ENCODE measurements at places on chromosomes 12 and 14.

DNA sequence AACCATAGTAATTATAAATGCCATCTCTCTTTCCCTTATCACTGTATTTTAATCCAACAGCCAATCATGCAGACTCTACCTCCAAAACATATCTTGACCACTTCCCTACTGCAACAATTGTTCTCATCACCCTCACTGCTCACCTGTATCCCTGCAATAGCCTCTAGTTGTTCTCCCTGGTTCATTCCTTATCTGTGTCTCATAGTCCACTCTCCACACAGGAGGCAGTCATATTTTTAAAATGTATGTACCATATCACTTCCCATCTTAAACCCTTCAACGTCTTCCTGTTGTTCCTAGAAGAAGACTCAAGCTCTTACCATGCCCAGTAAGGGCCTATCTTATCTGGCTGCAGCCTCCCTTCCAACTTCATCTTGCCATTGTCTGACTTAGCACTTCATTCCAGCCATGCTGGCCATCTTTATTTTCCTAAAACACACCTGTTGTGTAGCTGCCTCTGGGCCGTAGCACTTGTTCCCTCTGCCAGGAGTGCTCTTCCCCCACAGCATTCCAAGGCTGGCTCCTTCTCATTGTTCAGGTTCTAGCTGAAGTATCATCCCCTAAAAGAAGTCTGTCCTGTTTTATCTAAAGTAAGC is 27.8 kb upstream of the BHLHE41 start:
- DNase-seq = no peak

DNA sequence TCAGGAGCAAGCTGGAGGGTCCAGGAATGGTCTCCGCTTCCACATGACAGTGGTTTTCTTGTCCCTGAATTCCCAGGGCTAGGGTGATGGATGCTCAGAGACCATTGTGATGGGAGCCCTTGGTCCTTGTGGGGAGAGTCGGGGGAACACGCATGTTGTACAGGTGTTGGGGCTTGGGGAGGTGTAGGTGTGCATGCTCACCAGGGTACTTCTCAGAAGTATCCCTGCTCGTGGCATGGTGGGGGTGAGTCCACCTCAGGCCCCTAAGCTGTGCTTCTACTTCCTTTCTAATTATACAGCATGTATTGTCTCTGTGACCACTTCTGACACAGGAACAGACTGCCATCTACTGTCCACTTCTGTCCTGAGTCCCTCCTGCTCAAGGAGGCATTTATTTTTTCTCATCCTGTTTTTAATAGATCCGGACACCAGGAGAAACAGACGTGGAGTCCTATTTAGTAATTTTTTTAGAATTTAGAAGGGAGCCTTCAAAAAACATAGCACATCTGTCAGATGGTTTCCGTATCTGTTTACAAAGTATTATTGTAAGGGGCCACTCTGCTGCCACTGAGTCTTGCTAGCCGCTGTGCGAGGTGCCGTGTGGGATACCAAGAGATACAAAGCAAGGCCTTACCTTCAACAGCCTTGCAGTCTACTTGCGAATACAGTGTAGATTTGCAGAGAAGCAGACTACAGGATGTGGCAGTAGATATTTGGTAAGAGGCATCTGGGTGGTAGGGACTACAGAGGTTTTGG is 10.5 kb downstream of the NTF3 start:
- DNase-seq = no peak

DNA sequence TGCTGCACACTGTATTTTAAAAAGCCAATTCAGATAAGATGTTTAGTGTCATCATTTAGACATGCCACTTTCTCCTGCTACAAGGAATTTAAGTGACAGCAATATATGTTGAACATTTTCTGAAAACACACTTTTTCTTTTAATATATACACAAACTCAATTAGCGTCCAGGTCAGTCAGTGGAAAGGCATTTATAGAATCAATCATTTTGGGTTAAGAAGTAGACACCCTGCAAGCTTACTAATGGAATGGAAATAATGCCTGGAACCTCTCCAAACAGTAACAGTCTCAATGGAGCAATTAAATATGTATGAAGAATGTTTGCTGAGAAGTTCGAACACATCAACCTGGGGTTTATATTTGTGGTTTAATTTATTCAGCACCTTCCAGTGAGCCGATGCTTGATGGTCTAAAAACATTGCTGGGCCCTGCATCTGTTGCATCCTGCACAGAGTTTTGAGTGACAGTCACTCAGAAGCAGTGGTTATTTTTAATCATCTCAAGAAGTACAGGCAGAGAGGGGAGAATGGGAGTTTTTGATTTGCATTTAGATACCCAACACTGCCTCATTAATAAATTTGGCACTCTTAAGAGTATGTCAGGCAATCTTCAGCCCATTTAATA is 410.7 kb downstream of the TMEM117 start:
- no peak for DNase-seq

- no peak for DNase-seq
These were observed 108.8 kb downstream of the RBM19 start for GRCh38 chr12:113857371-113857770.

GRCh38 chr12:25896981-25897380 is 61.5 kb upstream of the RASSF8 start:
- DNase-seq = no peak

DNA sequence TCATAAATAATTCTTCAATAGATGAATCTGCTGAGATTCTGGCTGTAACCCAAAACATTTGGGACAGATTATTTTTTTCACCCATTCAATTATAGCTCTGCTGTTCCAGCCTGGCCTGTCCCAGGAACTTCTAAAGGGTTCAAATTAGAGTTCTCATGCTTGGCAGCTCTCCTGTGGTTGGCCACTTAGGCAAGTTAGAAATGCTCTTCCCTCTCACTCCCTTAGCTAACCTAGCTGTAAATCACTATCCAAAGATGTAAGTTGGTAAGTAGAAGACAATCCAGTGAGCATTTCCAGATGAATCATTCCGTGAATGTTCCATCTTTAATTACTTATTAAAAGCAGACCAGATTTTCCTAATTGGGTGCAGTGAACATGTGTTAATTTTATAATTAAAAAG is 760.4 kb upstream of the TBX3 start:
- no peak for DNase-seq

- peak; percentile 36 for DNase-seq
These were observed 11.8 kb downstream of the PDE1B start for GRCh38 chr12:54561164-54561563.

DNA sequence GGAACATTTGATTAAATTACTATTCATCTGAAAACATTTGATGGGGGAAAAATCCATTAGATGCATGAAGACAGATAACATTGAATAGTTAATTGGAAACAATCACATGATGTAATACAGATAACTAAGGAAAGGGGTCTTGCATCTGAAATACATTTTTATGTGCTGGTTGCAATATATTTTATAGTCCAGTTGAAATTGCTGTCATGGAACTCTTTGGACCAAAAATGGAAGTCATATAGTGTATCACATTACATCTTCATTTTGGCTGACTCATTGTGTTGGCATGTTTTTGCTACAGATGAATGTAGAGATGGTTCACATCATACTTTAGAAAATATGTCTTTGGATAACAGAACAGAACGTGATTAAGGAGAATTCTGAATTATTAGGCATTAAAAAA is 43.0 kb upstream of the GNPNAT1 start:
- DNase-seq = no peak

DNA sequence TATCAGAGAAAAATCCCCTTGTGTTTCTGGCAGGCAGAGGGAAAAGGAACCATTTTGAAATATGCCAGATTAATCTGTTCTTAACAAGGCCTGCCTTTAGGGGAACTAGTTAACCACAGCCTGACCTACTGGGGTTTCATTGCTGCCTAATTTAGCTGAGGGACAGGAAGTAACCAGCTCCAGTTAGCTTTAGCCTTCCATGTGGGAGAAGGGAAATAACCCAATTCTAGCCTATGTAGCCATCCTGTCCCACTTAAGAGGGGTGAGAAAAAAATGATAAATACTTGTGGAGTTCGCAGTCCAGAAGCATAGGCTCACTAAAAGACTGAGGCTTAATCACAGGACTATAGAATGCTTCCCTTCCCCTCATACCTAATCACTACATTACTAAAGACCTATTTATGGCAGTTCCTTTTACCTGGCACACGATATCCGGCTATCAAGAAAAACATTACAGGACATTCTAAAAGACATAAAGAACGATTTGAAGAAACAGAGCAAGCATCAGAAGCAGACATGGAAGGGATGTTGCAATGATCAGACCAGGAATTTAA is 22.8 kb downstream of the COX8C start:
- no peak for DNase-seq

GRCh38 chr12:106082216-106083175 is 56.3 kb downstream of the NUAK1 start:
- no peak for DNase-seq

- DNase-seq = no peak
These were observed 194.8 kb downstream of the LRIG3 start for GRCh38 chr12:58725400-58726105.

DNA sequence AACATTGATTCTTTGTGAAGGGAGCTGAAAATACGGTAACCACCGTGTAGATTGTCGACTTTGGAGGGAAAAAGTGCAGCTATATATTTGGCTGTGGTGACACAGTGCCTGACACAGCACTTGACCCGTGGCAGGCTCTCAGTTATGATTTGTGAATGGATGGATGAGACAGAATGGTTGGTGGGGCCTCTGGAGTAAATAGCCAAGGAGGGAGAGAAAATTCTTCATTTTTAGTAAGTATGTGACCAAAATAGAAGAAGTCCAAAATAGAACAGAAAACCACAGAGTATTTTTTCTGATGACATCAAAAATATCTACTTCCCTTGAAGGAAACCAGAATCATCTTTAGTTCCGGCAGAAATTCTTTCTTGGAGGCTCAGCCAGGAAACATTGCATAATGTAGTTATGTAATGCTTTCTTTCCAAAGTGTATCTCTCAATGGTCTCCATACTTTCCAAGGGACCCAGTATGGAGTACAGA is 82.0 kb upstream of the WSCD2 start:
- no peak for DNase-seq

- DNase-seq = no peak
These were observed 25.6 kb upstream of the UBC start for GRCh38 chr12:124940143-124940392.

Measured in left cardiac atrium (tissue), 4 donors.